ENCODE measurements at places on chromosomes 5 and 9.

- peak; percentile 80 for DNase-seq
Measured at GRCh38 chr9:122810306-122810946, 10.5 kb downstream of the OR1K1 start.

- DNase-seq, result no peak
Measured at GRCh38 chr5:35880156-35880555, 23.5 kb downstream of the IL7R start.

DNA sequence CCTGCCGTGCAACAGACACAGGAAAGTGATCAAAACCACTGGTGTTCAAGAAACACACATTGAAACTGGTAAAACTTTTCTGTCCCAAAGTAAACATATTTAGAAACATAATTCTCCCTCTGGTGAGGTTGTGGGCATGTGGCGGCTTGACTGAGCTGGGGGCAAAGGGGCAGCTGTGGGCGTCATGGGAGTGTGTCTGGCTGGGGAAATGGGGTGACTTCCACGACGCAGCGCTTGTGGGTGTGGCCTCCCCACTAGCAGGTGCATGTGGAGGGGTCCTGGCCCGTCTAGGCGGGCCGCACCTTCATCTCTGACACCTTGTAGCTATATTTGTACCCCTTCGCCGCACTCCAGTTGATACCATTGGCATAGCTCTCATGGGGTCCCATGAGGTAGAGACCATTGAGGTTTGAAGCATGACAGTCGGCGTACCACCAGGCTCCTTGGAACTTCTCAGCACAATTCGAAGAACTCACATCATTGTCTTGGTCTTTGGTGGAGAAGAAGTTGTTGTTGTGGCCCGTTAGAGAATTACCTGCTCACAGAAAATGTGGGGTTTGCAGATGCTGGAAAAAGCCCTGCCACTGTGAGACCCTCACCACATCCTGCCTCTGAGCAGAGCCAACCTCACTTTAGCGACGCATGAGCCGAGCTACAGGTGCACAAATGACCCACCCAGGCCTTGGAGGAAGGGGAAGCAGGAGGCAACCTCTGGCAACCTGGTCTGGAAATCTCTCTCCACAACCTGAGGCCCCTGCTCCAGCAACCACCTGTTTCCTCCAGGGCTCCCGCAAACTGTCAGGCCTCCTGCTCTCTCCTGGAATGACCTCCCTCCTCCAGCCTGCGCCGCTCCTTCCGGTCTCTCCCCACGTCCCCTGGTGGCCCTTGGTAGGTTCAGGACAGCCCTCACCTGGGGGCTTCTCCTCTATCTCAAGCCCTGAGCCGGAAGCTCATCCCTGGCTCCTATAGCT, 7.9 kb downstream of the FCN1 start:
- no peak for DNase-seq

- DNase-seq, result no peak
Measured at GRCh38 chr9:78808048-78808447, 511.1 kb downstream of the PSAT1 start.

DNA sequence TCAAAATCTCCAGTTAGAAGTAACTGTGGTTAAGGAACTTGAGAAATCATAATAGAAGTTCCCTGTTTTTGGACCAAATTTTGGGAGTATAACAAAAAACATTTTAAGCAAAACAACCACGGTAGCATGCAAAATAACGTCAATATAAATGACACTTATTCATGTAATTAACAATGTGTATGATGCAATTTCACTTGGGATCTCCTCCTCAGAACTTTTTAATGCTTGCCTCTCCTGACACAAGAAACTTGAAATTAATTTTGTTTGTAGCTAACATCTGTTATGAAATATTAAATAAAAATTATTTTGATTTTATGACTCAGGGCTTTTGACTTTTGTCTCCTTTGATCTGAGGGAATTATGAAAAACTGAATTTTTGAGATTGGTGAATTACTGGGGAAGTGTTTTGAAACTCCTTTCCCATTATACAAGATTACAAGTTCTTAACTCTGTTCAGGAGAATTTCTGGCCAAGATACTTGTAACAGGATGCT, 149.7 kb downstream of the ATP10B start:
- no peak for DNase-seq
